Stimulated activated CD8-positive, alpha-beta memory T cell treated with anti-CD3 and anti-CD28 coated beads, Interleukin-7, amount 100 ng/mL, for 48 hours (primary cell): ENCODE measurements at places on chromosomes 4 and X.

DNA sequence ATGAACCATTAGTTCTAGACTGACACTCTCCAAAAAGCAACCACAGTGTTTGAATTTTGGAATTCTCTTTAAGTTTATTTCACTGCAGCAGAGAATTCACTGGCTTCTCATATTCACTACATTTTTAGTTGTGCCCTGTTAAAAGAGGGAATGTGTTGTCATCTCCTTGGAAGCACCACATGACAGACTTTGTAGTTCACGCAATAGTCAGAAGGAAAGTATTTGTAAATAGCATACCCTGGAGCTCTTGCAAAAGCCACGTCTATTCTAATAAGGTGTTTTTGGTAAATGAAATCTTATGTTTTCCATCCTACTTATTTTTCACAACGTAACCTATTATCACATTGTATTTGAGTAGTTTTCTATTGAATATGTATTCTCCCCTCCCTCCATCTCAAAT lies 25.8 kb downstream of the DOCK11 start:
- DNase-seq = no peak

DNA sequence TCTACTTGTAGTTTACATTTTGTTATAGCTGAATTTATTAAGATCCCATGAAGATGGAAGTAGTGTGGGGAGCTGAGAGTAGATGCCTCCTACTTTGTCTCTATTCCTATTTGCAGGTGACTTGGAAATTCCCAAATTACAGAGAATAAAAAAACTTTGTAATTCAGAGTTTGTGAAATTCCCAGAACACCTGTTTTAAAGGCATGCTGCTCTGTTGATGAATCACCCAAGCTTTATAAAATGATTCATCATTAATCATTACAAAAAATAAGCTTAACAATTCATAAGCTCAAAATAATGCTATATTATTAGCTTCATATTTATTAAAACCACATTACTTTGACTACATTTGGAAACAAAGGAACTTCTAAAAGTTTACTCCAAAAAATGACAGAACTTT lies 856.3 kb downstream of the RPA4 start:
- DNase-seq = no peak

DNA sequence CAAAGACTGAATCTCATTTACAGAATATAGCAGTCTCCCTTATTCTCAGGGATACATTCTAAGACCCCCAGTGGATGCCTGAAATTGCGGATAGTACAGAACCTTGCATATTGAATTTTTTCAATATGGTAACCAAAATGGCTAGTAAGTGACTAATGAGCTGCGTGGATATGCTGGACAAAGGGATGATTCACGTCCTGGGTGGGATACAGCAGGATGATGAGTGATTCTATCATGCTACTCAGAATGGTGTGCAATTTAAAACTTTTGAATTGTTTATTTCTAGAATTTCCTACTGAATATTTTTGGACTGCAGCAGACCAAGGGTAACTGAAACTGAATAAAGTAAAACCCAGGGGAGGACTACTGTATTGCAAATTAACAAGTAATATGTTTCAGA lies 66.7 kb downstream of the STAG2 start:
- no peak for DNase-seq

DNA sequence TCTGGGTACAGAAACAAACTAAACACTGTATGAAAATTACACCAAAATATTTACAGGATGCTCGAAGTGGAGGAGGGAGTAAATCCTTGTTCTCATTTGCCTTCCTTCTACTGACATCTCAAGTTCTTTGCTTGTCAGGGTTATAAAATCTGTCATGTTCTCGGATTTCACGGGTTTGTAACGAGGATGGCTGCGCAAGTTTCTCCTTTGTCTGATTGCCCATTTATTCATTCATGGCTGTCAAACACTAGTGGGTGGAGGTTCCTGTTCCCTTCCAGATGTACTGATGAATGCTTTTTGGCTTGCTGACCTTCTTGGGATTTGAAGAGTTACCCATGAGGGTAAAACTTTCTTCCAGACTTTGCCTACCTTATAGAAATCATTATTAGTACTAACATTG lies 206.9 kb downstream of the SPCS3 start:
- DNase-seq = no peak

GRCh38 chr4:10496200-10496599 lies 39.0 kb upstream of the ZNF518B start:
- no peak for DNase-seq
